ENCODE measurements at places on chromosomes 4 and X. TPM values are rescaled to one million over a fixed set of nuclear protein-coding genes. Genes with fewer than 3 reads are reported as not detected.

GRCh38 chr4:185787926-185788679, 23.9 kb downstream of the SORBS2 start:
- no peak for DNase-seq

DNA sequence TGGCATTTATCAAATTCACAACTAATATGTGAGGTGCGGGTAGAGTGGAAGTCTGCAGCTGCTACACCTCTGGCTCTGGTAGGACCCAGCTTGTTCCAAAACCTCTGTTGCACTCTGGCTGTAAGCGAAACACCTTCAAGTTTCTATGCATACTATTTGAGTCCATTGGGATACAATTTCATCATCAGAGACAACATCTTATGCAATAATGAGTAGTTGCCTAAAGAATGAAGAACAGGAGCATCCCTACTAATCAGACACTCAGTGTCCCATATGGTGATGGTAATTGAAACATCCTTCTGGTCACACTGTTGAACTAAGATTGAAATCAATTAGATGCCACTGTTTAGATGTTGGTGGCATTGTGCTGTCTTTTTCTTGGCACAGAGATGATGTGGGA, 178.4 kb downstream of the MGST2 start:
- no peak for DNase-seq

DNA sequence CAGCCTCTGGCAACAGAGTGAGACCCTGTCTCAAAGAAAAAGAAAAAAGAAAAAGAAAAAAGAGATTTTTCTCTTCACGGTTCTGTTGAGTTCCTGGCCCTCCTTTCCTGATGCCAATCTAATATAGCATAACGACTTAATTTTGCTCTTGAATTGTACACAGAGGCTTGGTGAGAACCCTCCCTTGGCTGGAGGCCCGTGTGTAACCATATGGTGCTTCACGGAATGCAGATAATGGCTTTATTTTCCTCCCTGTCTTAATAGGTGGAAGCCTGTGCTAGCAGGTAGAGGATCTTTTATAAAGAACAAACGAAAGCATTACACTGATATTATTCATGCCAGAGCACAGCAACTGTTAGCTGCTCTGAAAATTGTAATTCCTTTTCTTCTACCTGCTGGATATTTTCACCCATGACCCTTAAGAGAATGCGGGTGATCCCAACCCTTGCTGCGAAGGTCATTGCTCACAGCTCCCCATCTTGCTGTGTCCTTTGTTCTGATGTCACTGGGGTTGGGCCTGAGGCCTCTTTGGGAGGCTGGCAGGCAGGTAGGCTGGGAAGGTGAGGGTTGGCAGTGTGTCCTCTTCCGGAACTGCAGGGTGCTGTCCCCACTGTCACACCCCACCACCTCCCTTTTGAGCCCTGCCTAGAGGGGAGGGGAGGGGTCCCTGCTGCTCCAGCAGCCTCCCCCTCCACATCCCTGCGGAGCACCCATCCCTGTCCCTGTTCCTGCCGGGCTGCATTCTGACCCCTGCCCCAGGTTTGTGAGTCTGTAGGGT, 83.8 kb upstream of the STOX2 start:
- no peak for DNase-seq

GRCh38 chr4:15253349-15253748, 174.5 kb upstream of the C1QTNF7 start:
- DNase-seq: no peak

GRCh38 chrX:35868501-35868900, 51.0 kb upstream of the CFAP47 start:
- DNase-seq: no peak

- no peak for DNase-seq
Observed at GRCh38 chr4:82044141-82044993, 329.4 kb downstream of the HNRNPD start.

DNA sequence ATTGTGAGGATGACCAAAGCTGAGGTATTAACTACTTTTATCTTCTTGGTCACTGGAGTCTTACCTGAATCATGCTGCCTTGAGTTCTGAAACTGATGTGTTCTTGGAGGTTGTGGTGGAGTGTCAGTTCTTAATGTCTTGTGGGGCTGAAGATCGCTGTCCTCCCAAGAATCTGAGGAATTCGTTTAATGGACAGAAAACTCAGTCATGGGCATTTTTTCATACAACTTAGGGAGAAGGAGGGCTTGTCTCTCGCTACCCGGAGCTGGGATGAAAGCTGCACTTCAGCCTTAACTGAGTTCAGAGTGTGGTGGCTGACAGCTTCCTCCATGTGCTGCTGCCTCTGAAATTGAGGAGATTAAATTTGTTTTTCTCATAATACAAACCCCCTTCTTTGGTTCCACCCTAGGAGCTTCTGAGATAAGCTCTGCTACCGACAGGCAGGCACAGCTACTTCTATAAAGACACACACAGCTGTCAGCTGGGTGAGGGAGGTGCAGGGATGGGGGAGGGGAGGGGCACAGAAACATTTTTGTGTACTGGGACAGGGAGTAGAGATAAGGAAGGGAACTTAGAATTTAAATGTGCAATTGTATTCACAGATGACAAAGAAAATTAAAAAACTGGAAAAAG, 30.8 kb downstream of the RBBP7 start:
- DNase-seq: no peak

DNA sequence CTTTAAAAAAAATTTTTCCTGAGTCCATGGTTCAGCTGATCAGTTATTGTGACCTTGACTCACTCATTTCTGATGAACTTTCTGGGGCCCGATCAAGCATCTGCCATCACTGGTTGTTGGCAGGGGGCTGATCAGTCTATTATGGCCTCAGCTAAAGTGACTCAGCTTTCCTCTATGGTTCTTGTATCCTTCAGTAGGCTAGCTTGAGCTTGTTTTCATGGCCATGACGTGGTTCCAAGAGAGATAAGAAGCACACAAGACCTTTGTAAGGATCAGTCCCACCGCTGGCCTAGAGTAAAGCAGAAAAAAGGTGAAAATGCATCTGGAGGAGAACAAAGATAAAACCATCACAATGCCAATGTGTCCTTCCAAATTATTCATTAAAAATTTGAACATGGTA, 29.8 kb upstream of the EPGN start:
- no peak for DNase-seq

- no peak for DNase-seq
Observed at GRCh38 chr4:183256343-183256742, 63.7 kb downstream of the CLDN22 start.

DNA sequence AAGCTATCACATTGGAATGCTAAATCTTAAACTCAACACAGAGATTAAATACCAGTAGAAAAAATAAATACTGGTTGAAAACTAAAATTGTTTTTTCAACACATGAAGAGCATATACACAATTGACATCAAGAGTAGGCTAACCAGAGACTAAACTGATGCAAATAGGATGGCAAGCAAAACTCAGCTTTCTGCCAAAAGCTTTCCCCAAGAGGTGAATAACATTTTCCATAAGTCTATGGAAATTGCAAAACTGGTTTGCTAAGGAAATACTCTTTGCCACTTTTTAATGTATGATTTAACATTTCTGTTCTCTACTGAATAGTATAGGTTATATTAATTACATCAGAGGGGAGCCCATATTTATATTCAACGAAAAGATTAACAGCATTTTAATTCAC, 23.8 kb downstream of the IQCM start:
- peak; percentile 53 for DNase-seq

DNA sequence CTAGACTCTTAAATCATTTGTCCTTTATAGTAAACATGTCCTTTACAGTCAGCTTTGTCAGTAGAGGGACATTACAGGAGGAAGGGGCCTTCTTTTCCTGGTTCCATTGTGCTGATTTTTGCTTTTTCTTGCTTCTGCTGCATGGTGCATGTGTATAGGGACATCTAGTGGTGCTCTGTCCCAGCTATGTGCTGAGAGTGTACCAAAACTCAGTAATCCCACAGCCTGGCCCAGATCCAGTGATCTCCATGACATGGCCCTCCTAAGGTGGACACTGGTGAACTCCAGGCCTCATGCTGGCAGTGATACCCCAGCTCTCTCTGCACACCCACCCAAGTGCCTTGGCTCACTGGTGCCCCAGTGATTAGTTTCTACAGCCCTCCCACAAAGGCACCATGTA, 45.2 kb downstream of the MAGEB17 start:
- DNase-seq: no peak

DNA sequence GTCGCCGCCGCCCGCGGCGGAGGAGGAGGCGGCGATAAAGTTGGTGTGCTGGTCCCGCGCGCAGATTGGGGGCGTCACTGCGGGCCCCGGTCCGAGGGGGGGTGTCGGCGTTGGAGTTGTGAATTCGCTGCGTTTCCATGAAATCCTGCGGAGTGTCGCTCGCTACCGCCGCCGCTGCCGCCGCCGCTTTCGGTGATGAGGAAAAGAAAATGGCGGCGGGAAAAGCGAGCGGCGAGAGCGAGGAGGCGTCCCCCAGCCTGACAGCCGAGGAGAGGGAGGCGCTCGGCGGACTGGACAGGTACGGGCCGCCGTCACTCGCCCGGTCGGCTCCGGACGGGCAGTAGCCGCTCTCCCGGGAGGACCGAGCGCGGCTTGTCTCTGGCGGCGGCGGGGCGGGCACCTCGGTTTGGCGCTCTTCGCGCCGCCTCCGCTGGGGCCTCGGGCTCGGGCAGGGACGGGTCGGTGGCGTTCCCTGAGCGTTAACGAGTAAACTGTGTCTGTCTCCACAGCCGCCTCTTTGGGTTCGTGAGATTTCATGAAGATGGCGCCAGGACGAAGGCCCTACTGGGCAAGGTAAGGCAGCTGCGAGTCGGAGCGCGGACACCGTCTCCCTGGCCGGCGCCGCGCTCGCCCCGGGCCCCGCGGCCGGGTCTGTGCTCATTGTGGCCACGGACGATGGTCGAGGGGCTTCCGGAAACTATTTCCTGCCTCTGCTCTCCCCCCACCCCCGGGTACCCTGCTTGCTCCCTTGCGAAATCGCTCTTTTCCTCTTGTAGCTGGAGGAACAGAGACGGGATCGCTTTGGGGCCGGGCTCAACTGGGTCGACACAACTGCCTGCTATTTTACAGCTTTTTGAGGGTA, 658 bp downstream of the KDM6A start:
- DNase-seq: no peak

DNA sequence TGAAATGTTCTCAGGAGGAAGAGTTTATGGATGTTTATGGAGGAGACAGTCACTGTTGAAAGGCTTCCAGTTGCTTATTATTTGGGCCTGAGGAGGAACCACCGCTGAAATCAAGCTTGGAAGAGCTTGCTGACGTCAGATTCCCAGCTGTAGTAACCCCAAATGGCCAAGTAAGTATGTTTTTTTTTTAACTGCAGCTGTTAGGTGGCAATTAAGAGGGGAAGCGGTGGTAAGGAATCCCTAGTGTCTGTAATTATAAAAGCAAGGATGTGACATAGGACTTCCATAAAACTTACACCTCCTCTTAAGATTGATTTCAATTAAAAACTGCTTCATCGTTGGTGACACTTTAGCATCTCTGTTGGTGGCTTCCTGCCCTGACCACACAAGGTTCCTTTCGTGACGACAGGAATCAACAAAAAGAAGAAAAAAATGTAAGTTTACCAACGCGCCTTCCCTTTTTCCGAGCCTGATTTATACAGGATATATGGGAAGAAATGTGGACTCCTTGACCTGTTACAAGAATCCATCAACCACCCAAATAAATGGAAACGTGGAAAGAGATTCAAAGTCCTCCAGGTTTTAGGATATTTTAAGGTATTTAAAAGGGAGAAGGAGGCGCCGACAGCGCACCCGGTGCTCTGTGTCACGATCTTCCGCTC, 884 bp downstream of the RELL1 start:
- DNase-seq: peak; percentile 60

DNA sequence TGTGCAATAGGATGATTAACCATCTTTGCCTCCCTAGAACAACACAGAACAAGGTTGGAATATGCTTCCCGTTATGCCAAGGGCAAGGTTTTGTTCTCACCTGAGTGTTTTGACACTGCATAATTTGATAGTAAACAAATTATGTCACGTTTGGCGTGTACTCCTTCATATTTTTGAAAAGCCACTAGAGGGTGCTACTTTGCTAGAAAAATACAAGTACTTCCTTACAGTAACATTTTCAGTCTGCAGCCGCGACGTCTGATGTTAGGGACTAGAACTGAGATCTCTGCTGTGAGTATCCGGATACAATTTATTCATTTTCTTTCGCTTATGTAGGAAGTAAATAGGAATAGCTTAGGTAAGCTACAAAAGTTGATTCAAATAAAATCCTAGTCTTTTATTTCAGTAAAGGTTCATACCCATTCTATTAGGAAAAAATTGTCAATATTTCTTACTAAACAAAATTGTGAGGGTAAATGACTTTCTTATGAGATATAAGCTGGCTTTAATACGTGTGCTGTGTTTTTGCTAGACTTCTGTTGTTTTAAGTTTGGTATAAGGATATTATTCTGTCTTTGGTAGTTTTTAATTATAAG, 181.1 kb upstream of the WDFY3 start:
- peak; percentile 77 for DNase-seq

- no peak for DNase-seq
Observed at GRCh38 chr4:122639181-122639580, 18.3 kb upstream of the IL21 start.

GRCh38 chr4:172758586-172759340, 409.8 kb upstream of the GALNT7 start:
- DNase-seq: no peak

- no peak for DNase-seq
Observed at GRCh38 chr4:72631296-72631695, 62.3 kb upstream of the ADAMTS3 start.

- no peak for DNase-seq
Observed at GRCh38 chrX:143648705-143649104, 12.8 kb upstream of the SLITRK4 start.

APLN gene
- polyA plus RNA-seq: 6.9 TPM

CHRDL1 gene
- polyA plus RNA-seq: 9.2 TPM

EGF gene
- polyA plus RNA-seq: 10.3 TPM

TMSB4X gene
- polyA plus RNA-seq: 904 TPM

GPR119 gene
- polyA plus RNA-seq: not detected

GPM6B gene
- 17.8 TPM for polyA plus RNA-seq

NOX1 gene
- polyA plus RNA-seq: 0.22 TPM

COX18 gene
- 12.0 TPM for polyA plus RNA-seq

CYP4V2 gene
- polyA plus RNA-seq: 3.3 TPM

Measured in forelimb muscle (tissue), 1 donor.